ENCODE measurements at places on chromosomes 7 and 10. TPM values are rescaled to one million over a fixed set of nuclear protein-coding genes. Genes with fewer than 3 reads are reported as not detected.

The PRPS1L1 gene
- not detected for total RNA-seq

The HOXA10 gene
- 16.3 TPM for total RNA-seq

The PRTFDC1 gene
- 3.8 TPM for total RNA-seq

The PPP1R17 gene
- total RNA-seq = not detected

The POMZP3 gene
- 23.5 TPM for total RNA-seq

- no peaks in the 10 kb centered on the region for H3K27me3 ChIP-seq
- H3K36me3 ChIP-seq = no peaks in the 10 kb centered on the region
- H3K4me1 ChIP-seq = peaks cover 5% of the 10 kb centered on the region
- no peak overlapping the region for H3K27ac ChIP-seq
- DNase-seq = no peak
Measured at GRCh38 chr10:45424668-45425404, 50.8 kb downstream of the ALOX5 start.

DNA sequence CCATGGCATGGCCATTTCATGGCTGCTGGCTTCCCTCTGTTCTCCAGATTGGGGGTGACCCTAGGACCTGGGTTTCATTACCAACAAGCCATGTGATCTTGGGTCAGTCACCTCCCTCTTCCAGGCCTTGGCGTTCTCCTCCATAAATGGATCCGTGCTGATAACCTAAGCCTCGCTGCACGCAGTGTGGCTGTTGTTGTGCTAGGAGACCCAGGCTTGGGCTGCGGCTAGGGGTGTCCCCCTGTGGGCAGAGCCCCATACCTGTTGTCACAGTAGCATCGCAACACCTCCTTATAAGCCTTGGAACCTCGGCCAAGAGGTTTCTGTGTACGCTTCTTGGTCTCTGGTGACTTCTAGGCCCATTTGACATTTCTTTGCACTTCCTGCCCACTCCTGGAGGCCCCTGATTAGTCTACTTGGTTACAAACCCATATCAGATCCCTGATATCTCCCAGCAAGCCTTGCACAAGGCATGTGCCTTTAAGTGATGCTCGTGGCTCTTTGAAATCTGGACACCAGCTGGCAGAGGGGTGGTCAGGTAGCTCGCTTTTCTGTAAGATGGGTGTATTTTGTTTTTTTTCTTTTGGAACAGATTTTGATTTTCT, 23.6 kb downstream of the ZMIZ1 start:
- no peak for DNase-seq
- no peaks in the 10 kb centered on the region for H3K27me3 ChIP-seq
- no peak overlapping the region for H3K4me3 ChIP-seq
- H3K27ac ChIP-seq = peak overlapping the region; percentile 78

DNA sequence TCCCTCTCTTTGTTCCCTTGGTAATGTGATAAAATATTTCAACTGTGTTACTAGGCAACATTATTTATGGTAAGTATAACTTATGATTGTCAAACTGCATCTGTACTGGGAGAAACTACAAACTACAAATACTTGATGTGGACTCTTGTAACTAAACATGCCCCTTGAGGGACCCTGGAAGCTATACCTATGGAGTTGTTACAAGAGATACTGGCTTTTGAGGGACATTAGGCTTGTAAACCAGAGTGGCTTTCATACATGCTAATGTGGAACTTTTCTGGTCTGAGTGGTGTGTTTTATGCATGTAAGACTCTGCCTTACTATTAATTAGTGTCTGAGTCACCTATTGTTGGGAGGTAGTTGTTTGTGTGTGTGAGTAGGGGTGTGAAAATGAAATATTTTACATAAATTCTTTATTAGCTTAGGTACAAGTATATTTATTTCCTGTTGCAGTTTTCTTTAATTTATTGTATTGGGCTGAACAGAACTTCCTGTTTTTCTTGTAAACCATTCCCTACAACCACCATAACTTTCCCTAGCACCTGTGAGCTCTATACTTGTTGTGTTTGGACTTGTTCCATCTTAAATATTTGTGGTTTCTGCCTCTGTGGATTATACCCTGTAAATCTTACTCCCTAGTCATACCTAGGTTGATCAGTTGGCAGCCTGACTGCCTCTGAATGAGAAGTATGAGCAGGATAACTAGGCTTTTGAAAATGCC, 49.8 kb downstream of the STK31 start:
- H3K4me3 ChIP-seq = no peak overlapping the region
- DNase-seq = no peak
- H3K4me1 ChIP-seq = no peaks in the 10 kb centered on the region

GRCh38 chr10:113566888-113567287, 14.0 kb downstream of the HABP2 start:
- H3K4me3 ChIP-seq = no peak overlapping the region
- no peaks in the 10 kb centered on the region for H3K27me3 ChIP-seq
- no peaks in the 10 kb centered on the region for H3K36me3 ChIP-seq
- H3K4me1 ChIP-seq = no peaks in the 10 kb centered on the region
- no peak overlapping the region for H3K27ac ChIP-seq

DNA sequence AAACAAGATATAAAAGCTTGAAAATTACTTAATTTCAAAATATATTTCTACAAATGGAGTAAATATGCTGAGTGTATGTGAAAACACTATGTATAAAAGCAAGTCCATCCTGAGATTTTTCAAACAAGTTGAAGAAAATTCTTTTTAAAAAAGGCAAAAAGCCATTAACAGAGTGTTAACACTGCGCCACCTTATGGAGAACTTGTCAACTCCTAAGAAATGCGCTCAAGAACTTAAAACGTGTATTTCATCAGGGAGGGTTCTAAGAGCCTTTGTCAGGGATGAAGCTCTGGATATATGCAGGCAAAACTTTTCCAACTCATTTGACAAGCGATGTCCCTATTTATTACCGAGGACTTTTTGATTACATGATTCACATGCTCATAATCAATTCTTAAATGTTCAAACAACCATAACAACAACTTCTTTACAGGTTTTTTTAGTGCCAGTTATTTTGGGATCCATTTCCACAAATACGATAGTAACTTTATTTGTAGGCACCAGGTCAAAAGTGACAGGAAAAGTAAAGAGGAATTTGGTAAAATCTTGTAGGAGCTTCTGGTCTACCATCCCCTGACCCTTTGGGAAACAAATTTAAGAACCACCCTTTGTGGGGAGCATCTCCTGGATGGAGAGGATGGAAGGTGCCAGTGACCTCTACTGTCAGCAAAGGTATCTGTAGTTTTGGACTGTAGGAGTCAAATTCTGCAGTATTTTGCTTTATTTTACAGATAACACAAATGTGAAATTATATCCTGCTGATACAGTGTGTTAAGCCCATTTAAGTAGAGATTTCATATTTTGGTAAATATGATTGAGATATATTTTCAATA, 23.2 kb downstream of the CALCR start:
- no peaks in the 10 kb centered on the region for H3K4me1 ChIP-seq
- peak; percentile 61 for DNase-seq
- H3K4me3 ChIP-seq = no peak overlapping the region
- no peak overlapping the region for H3K27ac ChIP-seq
- no peaks in the 10 kb centered on the region for H3K27me3 ChIP-seq

- H3K4me1 ChIP-seq = no peaks in the 10 kb centered on the region
- H3K27me3 ChIP-seq = no peaks in the 10 kb centered on the region
- DNase-seq = peak; percentile 90
- no peak overlapping the region for H3K4me3 ChIP-seq
- H3K36me3 ChIP-seq = no peaks in the 10 kb centered on the region
Measured at GRCh38 chr10:79084972-79085597, 16.3 kb downstream of the ZMIZ1 start.

GRCh38 chr10:132036153-132036886, 29.4 kb upstream of the JAKMIP3 start:
- DNase-seq = peak; percentile 66
- H3K4me3 ChIP-seq = no peak overlapping the region
- peaks cover 23% of the 10 kb centered on the region for H3K27me3 ChIP-seq
- no peaks in the 10 kb centered on the region for H3K36me3 ChIP-seq
- H3K27ac ChIP-seq = no peak overlapping the region
- no peaks in the 10 kb centered on the region for H3K4me1 ChIP-seq

- no peaks in the 10 kb centered on the region for H3K27me3 ChIP-seq
- DNase-seq = no peak
- H3K36me3 ChIP-seq = no peaks in the 10 kb centered on the region
- H3K4me1 ChIP-seq = no peaks in the 10 kb centered on the region
- no peak overlapping the region for H3K4me3 ChIP-seq
- H3K27ac ChIP-seq = no peak overlapping the region
Measured at GRCh38 chr7:85000735-85001350, 186.0 kb downstream of the SEMA3D start.

- peak overlapping the region; percentile 56 for H3K27ac ChIP-seq
- H3K4me1 ChIP-seq = peaks cover 4% of the 10 kb centered on the region
- H3K4me3 ChIP-seq = peak overlapping the region; percentile 74
- no peaks in the 10 kb centered on the region for H3K27me3 ChIP-seq
Measured at GRCh38 chr7:13989949-13990305, 461 bp upstream of the ETV1 start.

DNA sequence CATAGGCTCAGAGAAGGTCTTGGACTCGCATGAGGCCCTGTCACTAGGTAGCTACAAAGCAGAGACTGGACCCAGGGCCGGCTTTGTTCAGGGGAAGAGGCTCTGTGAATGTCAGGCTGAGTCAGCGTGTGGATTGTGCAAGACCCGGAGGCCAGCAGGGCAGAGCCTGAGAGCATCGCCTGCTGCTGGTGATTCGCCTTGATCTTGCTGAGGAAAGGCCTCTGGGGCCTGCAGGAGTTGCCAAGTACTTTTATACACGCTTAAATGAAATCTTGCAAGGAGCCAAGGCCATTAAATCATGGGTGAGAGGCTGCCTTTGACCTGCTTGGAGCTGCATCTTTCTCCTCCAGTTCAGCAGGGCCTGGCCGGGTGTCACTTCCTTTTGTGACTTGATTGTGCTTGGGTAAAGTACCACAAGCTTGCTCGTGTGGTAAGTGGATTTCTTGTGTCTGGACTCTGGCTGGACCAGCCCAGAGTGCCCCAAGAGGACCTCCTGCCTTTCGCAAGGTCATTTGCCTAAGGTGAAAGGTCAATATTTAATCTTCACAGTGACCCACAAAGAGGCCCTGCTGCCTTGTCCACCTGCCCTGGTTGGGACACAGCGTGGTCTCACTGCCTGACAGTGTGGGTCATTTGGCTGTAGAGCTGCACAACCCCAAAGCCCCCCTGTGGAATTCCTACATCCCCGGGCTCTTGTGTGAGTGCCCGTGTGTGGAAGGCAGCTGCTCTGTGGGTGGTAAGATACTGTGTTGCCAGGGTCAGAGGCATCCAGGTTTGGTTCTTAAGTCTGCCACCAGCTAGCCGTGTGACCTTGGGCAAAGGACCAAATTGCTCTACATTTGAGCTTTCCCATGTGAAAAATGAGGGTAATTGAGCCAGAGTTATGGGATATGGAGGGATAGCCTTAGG, 38.6 kb upstream of the SH2D4B start:
- peak overlapping the region; percentile 93 for H3K27ac ChIP-seq
- no peaks in the 10 kb centered on the region for H3K27me3 ChIP-seq
- H3K4me3 ChIP-seq = no peak overlapping the region

DNA sequence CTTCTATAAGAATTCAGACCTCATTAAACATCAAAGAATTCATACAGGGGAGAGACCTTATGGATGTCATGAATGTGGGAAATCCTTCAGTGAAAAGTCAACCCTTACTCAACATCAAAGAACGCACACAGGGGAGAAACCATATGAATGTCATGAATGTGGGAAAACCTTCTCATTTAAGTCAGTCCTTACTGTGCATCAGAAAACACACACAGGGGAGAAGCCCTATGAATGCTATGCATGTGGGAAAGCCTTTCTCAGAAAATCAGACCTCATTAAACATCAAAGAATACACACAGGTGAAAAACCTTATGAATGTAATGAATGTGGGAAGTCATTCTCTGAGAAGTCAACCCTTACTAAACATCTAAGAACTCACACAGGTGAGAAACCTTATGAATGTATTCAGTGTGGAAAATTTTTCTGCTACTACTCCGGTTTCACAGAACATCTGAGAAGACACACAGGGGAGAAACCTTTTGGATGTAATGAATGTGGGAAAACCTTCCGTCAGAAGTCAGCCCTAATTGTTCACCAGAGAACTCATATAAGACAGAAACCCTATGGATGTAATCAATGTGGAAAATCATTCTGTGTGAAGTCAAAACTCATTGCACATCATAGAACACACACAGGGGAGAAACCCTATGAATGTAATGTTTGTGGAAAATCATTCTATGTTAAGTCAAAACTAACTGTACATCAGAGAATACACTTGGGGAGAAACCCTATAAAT, 24.1 kb downstream of the ZNF37A start:
- H3K4me1 ChIP-seq = no peaks in the 10 kb centered on the region
- no peak overlapping the region for H3K27ac ChIP-seq
- peaks cover 20% of the 10 kb centered on the region for H3K36me3 ChIP-seq

DNA sequence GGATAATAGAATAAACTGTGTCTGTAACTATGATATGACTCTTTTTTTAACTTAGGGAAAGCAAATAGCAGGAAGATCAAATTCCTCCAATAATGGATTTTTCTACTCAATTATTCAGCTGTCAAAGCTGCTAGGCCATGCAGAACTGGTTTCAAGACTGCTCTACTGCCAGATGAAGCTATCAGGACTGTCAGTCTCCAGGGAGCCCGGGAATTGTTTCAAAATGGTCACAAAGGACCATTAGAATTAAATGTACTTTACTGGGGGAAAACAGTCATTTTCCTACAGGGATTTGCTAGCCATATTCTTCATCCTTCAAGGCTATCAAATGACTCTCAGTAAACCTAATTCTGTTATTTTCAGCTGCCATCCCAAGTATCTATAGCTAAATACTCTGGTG, 276.3 kb downstream of the LHFPL3 start:
- H3K36me3 ChIP-seq = no peaks in the 10 kb centered on the region
- H3K27me3 ChIP-seq = no peaks in the 10 kb centered on the region
- no peak for DNase-seq
- no peak overlapping the region for H3K4me3 ChIP-seq
